Cardiac ventricle fibroblast (primary cell): ENCODE measurements at places on chromosomes 3 and 15. TPM values are rescaled to one million over a fixed set of nuclear protein-coding genes. Genes with fewer than 3 reads are reported as not detected.

PP2D1 gene
- total RNA-seq: not detected in 2 replicates

ADAMTS17 gene
- total RNA-seq: 0.31 and 0.49 TPM in 2 replicates

ZNF660 gene
- total RNA-seq: 0.94 and 1.3 TPM in 2 replicates

SH3BP5 gene
- total RNA-seq: 30.8 and 32.9 TPM in 2 replicates

GOLGA8T gene
- not detected in 2 replicates for total RNA-seq

PAQR5 gene
- 0.94 and 1.5 TPM in 2 replicates for total RNA-seq

HHATL gene
- total RNA-seq: not detected in 2 replicates

ANKDD1A gene
- 3.3 and 3.6 TPM in 2 replicates for total RNA-seq

SAXO2 gene
- total RNA-seq: 0.06 and 0.39 TPM in 2 replicates

ARID3B gene
- total RNA-seq: 0.29 and 0.44 TPM in 2 replicates

CADPS gene
- not detected in 2 replicates for total RNA-seq

CASR gene
- total RNA-seq: not detected in 2 replicates

CPN2 gene
- total RNA-seq: not detected in 2 replicates

PDZRN3 gene
- 44.8 and 46.0 TPM in 2 replicates for total RNA-seq

SPINK8 gene
- not detected in 2 replicates for total RNA-seq

SCG3 gene
- total RNA-seq: 0.05 TPM in 1 of 2 replicates, not detected in the other

PAQR9 gene
- not detected in 2 replicates for total RNA-seq

NIPA2 gene
- total RNA-seq: 37.3 and 47.9 TPM in 2 replicates

FAM107A gene
- total RNA-seq: 1.2 TPM in 2 replicates

KY gene
- 0.10 and 0.25 TPM in 2 replicates for total RNA-seq

TMEM207 gene
- not detected in 2 replicates for total RNA-seq
